Fibroblast of skin of left quadriceps (primary cell): ENCODE measurements at places on chromosomes 2 and 18.
A peak's percentile ranks its signal among the peaks of the same experiment; 100 is the strongest.

DNA sequence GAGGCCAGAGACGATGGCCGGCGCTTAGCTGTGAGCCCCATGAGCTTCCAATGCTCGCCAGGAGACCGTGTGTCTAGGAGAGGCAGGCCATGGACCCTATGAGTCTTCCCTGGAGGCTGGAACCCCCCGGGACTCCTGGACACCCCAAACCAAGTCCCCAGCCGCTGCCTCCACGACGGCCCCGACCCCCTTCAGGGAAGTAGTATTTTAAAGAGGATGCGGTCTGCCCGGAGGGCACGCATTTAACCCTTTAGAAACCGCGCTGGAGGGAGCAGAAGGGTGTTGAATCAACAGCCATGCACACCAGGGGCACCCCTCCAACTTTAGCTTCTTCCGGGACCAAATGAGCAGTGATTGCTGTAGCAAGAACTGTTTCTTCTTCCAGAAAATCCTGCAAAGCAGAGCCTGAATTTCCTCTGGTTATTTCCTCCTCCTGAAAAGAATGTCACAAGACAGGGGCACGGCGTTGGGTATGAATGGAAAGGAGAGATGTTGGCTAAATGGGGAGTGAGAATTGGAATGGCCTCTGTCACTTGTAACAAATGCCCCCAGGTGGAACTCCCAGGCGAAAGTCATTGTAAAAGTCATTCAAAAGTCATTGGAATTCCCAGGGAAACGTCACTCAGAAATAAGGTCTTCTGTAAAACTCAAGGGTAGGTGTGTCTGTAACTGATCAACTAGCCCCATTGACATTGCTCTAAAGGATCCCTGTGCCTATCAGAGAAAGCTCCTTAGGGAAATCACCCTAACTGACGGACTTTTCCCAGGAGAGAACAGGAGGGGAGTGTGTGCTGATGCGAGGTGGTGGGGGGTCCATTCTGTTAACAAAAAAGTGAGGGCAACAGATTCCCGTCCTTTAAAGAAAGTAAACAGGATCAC lies 5.8 kb upstream of the GBX2 start:
- DNase-seq: no peak

DNA sequence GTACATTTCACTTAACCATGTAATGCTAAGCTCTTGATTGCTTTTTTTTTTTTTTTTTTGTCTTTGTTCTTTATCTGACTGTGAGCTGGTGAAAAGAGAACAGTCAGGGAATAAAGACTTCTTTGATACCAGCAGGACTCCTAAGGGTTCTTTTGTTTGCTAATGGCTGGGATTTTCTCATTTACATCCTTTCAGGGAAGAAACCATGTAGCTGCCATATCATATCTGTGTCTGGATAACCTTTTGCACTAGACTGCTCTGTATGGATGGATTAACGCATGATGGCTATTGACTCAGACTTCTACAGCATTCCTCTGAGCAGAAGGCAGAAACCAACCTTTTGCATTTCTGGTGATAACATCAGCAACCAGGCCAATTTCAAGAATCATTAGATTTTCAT lies 504.0 kb downstream of the LRRTM4 start:
- DNase-seq: no peak

- no peak for DNase-seq
Measured at GRCh38 chr2:163324677-163325076, 411.1 kb downstream of the FIGN start.

DNA sequence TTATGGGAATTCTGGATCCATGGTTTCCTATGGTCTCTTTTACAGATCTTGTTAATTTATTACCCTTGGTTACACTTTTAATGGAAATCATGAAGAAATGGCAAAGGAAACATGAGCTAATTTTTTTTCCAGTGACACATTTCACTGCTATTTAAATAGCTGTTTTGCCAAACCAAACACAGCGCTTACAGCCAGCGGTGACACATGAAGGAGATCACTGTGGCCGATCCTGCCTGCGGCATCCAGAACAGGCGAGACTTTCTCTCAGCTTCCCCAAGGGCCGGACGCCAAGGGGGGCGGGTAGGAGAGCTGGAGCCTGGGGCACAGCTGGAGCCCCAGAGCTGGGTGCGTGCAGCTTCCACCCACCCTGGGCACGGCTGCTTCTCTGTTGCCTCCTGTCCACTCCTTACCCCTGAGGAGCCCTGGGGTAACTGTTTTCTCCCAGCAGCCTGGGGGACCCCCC lies 81.4 kb upstream of the PKDCC start:
- DNase-seq: peak; percentile 97

- no peak for DNase-seq
Measured at GRCh38 chr18:74082742-74083556, 64.7 kb downstream of the FBXO15 start.

DNA sequence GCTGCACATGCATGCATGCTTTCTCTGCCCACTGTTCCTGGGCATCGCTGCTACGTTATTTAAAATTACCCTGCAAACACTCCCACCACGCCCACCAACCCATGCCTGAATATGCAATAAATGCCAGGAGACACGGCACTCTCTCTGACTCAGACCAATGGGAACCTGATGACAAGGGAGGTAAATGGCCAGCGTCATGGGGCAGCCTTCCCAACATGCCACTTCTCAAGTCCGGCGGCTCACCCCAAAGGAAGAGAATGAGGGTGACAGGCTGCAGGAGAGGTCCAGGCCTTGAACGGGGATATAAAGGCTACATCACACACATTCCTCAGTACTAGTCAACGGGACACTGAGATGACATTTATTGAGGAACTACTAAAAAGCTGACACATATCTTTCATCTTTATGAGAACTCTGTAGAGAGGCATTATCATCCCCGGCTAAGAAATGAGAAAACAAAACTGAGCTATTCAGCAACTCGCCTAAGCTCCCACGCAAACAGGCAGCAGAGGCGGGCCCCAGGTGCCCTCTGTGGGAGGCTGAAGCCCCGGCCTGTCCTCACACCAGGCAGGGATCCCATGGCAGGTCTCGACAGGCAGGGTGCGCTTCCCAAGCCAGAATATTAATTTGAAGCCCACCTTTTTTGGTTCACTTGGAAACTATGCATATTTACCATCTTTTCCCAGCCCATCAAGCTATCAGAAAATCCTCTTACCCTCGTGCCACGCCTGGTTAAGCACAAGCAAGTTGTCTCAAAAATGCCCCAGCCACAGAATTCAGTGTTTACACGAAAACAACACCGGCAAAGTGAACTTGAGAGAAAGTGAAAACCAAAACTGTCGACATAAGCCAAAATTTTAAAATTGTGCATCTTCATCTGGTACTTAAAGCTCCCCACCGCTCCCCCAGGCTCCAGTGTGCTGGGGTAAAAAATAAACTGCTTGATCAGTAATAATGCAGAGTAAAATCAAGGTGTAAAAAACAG lies 166.3 kb downstream of the HDAC4 start:
- DNase-seq: no peak

GRCh38 chr2:206801418-206802189 lies 36.2 kb downstream of the FASTKD2 start:
- DNase-seq: no peak

DNA sequence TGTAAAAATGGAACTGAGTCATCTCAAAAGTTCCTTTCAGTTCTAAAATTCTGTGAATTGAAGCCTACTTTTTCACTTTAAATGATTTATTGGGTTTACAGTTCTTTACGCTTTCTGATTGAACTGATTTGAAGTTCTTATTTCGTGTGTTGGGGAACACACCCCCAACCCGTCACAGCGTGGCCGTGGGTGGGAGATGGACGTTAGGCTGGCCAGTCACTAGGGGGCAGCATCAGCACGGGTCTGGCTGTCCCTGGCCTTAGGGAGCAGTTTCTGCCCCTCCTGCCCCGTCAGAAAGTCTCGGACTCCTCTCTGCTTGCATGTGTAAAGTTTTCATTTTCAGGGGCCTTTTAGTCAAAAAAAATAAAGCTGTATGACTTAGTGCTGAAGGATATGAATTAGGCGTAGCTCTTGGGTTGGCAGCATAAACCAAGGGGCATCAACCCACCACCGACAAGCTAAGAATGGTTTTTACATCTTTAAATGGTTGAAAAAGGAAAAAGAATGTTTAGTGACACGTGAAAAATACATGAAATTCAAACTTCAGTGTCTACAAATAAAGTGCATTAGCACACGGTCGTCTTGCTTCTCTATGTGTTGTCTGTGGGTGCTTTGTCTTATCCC lies 63.4 kb downstream of the ZCCHC2 start:
- peak; percentile 17 for DNase-seq

DNA sequence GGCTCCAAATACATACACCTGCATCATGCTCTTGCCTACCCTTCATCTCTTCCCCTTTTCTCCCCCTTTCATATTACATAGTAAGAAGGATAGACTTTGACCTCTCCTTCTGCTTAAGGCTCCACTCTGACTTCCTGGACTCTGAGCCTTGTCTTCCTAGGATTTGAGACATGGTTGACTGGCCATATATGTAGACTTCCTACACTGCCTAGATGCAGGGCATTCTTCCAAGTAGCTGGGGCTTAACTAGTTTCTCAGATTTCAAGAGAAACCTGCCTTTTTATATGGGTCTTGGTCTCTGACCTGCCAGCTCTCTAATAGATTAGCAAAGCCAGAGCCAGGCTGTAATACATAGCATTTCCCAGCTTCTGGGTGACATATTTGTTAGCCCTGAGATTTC lies 35.4 kb upstream of the CYP26B1 start:
- DNase-seq: no peak

GRCh38 chr2:186641132-186641806 lies 51.4 kb downstream of the ITGAV start:
- no peak for DNase-seq

GRCh38 chr2:115303-115702 lies 69.0 kb upstream of the FAM110C start:
- no peak for DNase-seq

GRCh38 chr2:9812945-9813311 lies 30.3 kb upstream of the TAF1B start:
- DNase-seq: no peak

GRCh38 chr2:200247494-200247893 lies 59.0 kb upstream of the SPATS2L start:
- peak; percentile 30 for DNase-seq

GRCh38 chr2:78977661-78978145 lies 47.8 kb upstream of the REG3G start:
- no peak for DNase-seq

- DNase-seq: no peak
Measured at GRCh38 chr2:126652323-126652891, 3.6 kb upstream of the GYPC start.

- no peak for DNase-seq
Measured at GRCh38 chr2:39114771-39115170, 6.1 kb downstream of the SOS1 start.

GRCh38 chr2:25400576-25401216 lies 59.0 kb upstream of the DNMT3A start:
- no peak for DNase-seq

DNA sequence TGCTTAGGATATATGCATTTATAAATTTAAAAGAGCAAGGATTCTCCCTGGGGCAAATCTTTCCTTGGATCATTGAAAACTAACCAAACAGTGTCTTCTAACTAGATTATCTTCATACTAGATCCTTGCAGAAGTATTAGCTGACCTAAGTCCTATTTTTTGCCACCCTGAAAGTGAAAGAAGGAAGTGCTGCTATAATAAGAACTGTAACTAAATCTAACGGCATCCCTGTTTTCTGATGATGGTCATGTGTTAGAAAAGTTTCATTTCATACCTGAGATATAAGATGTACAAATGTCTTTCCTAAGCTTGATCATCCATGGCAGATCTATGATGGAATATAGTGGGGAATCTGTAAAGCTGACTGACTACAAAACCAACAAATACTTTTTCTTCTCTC lies 102.7 kb downstream of the MAP2 start:
- DNase-seq: no peak
